Activated CD4-positive, alpha-beta T cell treated with anti-CD3 and anti-CD28 coated beads, Interleukin-2, Interleukin-4, amounts not matched to agents 100 ng/mL and 50 ng/mL, durations not matched to agents 16 hours and 8 hours (primary cell): ENCODE measurements at places on chromosomes 7 and 10.

DNA sequence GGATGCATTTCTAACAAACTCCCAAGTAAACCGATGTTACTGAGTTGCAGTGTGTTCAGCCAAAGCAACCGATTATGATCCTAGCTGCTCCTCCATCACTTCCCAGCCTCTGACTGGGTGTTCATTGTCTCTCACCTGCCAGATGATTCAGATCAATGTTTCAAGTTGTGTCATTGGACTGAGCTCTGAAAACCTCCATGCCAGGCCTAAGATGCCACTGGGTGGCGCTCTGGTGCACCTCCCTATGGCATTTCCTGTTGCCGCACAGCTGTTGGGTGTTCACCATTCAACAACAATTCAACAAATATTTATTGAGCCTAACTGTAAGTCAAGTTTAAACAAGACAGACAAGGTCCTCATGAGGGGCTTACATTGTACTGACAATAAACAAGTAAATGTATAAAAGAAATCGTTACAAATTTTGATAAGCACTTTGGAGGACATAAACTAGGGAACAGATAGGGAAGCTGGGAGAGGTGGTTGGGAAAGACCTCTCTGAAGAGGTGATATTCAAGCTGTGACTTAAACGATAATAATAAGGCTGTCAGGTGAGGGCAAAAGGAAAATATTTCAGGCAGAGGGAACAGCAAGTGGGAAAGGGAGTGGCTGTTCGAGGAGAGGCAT, 22.8 kb downstream of the RGR start:
- DNase-seq, result peak; percentile 92

DNA sequence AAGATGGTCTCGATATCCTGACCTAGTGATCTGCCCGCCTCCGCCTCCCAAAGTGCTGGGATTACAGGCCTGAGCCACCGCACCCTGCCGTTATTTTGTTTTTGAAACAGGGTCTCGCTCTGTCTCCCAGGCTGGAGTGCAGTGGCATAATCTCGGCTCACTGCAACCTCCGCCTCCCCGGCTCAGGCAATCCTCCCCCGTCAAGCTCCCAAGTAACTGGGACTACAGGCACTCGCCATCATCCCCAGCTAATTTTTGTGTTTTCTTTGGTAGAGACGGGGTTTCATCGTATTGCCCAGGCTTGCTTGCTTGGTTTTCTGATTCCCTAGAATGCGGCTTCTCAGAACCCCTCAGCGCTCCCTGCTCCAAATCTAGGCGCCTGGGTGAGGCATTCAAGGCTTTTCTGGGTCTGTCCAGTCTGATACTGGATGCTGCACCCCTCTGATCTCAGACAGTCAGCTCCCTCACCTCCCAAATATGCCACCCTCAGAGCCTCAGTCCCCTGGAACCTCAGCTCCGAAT, 1.3 kb downstream of the TFR2 start:
- DNase-seq, result no peak

GRCh38 chr7:101814991-101815825, 2.2 kb upstream of the CUX1 start:
- DNase-seq, result peak; percentile 37

DNA sequence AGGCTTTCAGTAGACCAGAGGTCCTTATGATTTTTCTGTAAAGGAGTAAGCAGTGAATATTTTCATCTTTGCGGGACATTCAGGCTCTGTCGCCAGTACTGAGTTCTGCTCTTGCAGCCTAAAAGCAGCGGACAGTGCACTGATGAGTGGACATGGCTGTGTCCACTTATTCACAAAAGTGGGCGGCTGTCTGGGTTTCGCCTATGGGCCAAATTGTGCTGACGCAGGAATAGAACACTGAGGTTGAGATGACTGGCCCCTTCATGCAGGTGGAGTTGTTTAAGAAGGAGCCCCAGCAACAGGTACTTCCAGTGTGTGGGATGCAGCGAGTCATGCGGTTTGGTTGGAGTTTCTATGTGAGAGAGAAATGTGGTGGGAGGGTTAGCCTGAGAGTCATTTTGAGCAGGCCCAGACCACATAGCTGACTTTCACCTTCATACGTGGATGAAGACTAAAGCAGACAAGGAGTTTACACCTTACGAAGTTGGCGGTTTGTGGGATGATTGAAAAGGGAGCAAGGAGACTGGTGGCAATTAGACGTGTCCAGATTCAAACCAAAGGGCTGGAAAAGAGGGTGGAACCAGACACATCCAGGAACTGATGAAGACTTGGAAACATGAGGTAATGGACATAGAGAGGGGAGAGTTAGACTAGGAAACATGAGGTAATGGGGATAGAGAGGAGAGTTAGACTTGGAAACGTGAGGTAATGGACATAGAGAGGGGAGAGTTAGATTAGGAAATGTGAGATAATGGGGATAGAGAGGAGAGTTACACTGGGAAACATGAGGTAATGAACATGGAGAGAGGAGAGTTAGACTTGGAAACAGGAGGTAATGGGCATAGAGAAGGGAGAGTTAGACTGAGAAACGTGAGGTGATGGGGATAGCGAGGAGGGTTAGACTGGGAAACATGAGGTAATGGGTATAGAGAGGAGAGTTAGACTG, 38.2 kb downstream of the WDR37 start:
- peak; percentile 78 for DNase-seq

DNA sequence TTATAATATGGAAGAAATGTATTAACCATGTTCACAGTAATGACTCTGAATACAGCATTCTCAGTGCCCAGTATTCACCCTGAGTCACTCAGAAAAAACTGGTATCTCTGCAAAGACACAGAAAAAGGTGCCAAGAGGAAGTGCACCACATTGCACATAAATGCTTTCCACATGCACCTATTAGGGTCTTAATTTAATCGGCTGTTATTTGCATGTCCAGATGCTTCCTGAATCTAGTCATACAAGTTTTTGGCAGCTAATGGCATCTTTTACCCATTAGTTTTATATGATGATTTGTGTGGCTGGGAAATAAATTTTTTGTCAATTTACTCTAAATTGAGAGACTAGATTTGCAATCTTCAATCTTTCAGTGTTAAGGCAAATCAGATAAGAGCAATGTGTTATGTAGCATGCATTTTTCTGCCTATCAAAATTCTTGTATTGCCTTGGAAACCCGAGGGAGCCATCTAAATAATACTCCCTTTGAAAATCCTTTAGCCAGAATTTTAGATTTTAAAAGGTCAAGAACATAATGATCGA, 58.2 kb downstream of the ZNF680 start:
- no peak for DNase-seq

DNA sequence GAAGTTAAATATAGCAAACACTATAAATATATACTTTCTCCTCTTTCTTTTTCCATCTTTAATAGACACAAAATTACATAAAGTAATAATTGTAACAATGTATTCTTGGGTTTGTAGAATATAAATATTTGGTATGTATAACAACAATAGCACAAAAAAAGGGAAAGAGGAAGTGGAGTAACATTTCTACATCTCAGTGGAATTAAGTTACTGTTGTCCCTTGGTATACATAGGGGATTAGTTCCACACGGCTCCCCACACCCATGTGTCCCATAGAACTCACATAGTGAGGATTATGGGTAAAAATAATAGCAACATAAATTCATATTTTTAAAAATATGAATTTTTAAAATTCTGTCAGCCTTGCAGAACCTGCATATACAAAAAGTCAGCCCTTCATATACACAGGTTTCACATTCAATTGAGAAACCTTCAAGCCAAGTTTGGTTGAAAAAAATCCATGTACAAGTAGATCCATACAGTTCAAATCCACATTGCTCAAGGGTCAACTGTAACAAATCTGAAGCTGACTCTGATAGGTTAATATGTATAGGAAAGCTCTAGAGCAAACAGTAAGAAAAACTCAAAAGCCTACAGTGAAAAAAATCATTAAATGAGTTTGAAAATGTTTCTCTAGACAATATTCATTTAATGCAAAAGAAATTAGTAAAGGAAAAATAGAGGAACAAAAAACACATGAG, 92.4 kb downstream of the HYCC1 start:
- DNase-seq, result no peak

- no peak for DNase-seq
These were observed 85.1 kb downstream of the WASHC2A start for GRCh38 chr10:50152792-50153272.

GRCh38 chr10:132236161-132236560, 49.4 kb downstream of the DPYSL4 start:
- DNase-seq, result no peak

- peak; percentile 21 for DNase-seq
These were observed 26.4 kb upstream of the ADO start for GRCh38 chr10:62778125-62778524.

DNA sequence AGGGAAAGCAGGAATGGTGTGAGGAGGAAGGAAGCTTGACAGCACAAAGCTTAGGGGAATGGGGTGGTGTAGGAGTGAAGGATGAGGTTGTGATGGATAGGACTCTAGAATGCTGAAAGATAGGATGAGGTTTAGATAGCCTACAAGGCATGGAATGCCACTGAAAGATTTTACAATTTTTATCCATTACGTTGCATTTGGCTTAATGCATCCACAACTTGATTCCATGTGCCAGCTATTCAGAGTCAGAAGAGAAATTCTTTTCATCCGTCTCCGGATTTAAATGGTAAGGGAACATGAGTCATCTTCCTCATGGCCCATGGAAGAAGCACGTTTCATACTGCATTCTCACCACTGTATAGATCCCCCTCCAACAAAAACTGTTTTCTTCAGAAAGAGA, 212.4 kb upstream of the BMPER start:
- DNase-seq, result no peak

DNA sequence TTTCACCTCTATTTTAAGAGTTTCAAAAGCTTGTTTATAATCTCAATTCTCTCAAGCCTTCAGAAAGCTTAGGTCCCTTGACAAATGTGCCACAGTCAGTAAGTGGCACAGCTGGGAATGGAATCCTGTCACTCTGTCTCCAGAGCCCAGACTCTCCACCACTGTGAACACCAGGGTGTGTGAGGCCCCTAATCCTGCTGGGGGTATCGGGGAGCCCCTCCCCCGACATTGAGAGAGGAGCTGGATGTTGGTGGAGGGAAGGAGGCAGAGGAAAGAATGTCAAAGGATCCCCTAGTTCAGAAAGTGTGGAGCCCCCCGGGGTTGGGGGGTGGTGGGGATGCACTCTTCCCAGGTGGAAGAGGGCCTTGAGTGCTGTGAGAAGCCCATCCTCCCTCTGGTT, 133.8 kb upstream of the YAE1 start:
- no peak for DNase-seq

DNA sequence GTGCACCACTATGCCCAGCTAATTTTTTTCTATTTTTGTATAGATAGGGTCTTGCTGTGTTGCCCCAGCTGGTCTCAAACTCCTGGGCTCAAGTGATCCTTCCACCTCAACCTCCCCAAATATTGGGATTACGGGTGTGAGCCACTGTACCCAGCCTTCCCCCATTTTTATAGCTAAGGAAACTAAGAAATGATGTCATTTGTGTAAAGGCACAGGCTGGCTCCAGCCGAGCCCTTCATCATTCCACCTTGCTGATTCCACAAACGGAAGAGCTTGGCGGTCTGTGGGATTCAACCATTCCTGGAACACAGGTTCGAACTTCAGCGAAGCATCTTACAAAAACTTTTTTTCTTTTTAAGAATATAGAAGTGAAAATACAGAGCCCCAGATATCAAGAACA, 14.4 kb downstream of the SMURF1 start:
- DNase-seq, result no peak

DNA sequence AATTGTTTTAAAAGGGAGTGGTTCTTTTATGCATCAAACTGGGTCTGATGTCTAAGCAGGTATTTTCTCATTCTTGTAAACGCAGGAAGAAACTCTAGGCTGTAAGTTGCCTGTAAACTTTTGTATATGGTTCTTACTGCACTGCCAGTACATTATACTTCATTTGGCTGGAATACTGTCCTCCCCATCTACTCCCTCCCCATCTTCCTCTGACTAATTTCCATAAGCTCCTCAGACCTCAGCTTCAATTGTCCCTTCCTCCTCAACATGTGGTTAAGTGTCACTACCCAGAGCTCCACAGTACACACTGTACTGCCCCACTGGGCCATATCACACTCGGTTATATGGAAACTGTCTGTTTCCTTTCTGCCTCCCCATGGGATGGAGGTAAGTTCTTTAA, 161.4 kb upstream of the MDFIC start:
- no peak for DNase-seq

GRCh38 chr10:102112210-102112817, 7.9 kb downstream of the LDB1 start:
- no peak for DNase-seq

- DNase-seq, result peak; percentile 6
These were observed 90.1 kb upstream of the NANOS1 start for GRCh38 chr10:118939211-118940007.

DNA sequence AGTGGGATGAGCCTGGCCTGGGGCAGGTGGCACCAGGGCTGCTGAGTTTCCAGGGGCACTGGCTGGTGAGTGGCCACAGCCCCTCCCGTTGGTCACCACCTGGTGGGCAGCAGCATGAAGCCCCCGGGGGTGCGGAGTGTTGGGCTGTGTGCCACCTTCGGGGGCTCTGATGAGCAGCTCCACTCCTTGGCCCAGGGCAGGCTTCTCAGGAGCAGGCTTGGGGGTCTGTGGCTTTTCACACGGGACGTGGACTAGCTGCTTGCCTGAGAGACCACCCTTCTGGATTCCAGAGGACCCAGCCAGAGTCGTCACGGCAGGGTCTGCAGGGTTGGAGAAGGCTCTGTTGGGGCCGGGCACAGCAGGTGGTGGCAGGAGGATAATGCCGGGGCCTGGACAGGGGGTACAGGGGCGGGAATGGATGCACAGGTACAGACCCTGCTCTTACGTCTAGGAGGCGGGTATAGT, 193.1 kb downstream of the ADARB2 start:
- no peak for DNase-seq

DNA sequence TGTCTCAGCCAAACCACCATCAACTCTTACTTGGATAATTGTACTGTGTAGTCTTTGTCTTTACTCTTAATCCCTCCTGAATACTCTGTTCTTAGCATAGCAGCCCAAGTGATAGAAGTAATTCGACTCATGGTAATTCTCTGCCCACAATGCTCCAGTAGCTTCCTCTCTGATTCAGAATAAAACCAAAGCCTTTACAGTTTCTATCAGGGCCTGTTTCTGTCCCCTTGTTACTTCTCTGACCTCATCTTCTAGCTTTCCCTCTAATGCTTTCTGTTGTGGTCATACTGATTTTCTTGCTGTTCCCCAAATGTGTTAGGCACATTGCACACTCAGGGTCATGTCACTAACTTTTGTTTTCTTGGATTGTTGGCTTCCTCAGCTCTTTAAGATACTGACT, 8.0 kb downstream of the ZNF518A start:
- DNase-seq, result peak; percentile 70

- DNase-seq, result no peak
These were observed 120.5 kb downstream of the CNNM2 start for GRCh38 chr10:103038570-103038969.

- no peak for DNase-seq
These were observed 147.1 kb downstream of the RGS10 start for GRCh38 chr10:119395280-119396007.
